T-cell (primary cell): ENCODE measurements at places on chromosomes 3 and 15. TPM values are rescaled to one million over a fixed set of nuclear protein-coding genes. Genes with fewer than 3 reads are reported as not detected.

- no peak for DNase-seq
Observed at GRCh38 chr3:146491303-146491702, 21.9 kb upstream of the PLSCR2 start.

- DNase-seq: no peak
Observed at GRCh38 chr3:98008855-98009254, 26.3 kb downstream of the GABRR3 start.

- no peak for DNase-seq
Observed at GRCh38 chr3:146157325-146158060, 3.5 kb downstream of the PLOD2 start.

DNA sequence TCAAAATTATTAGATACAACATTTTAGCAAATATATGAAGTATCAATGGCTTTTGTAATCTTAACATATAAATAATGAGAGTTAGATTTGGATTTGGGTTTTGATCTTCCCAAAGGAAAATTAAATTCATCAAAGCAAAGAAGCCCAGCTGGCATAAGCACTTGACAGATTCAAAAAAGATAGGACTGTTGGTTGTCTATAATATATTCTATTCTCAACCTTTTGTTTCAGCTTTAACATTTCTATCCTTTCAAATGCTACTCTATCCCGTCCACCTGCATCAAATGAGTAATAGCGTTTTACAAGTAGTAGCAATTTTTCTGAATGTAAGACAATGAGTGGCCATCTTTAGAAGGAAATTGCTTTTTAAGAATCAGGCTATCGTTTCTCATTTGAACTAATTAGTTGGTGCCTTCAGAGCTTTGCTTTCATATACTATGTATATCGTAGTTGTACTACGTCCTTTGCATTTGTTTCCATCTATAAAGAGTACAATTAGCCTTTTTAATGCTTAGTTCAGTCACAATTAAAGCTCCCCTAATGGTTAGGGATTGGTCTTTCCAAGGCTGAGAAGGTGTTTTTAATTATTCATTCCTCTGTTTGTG is 278.0 kb downstream of the UBE2E2 start:
- DNase-seq: no peak

Gene TRIM42
- not detected for total RNA-seq

Gene RETNLB
- total RNA-seq: not detected
